ENCODE measurements at places on chromosomes 1 and 21.

DNA sequence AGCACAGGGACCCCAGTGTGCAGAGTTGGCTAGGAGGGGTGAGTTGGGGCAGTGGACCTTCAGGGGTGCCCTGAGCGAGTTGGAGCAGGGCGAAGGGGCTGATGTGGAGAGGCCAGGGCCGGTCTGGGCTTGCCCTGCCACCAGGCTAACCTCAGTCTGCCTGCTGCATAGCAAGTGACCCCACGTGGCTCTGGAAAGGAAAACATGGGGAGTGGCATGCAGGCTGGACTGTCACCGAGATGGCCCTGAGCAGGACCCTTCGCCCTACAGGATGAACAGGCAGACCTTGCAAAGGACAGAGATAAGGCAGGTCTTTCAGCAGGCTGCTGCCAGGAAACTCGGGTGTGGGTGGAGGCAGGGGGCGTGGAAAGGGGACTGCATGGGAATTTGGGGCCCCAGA lies 51.5 kb downstream of the FOXO6 start:
- DNase-seq, result no peak

- DNase-seq, result no peak
Measured at GRCh38 chr1:84675631-84676030, 14.6 kb downstream of the SSX2IP start.

DNA sequence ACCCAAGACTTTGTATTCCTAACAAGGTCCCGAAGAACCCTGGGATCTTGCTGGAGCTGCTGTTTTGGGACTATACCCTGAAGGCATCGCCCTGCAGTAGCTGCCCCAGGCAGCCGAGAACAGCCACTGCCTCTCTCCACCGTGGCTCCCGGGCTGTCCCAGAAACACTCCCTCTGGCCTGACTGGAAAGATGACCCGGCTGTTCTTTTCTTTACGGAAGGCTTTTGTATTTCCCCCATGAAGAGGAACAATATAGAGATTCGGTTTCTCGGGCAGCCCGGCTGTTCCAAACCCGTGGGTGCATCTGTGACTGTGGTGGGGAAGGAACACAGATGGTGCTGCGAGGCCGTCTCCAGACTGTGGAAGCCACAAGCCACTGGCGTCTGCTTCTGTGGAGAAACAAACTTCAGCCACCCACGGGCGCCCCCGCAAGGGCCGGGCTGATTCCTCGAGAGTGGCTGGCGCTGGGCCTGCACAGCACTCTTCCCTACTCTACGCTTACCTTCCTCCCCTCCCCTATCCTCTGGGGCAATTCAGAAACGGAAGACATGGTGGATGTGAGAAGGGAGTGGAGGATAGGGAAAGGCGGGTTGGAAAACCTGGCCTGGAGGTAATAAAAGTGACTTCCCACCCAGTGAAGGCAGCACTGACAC lies 33.7 kb upstream of the VASH2 start:
- DNase-seq, result no peak

- DNase-seq, result no peak
Measured at GRCh38 chr1:111272081-111272480, 18.6 kb upstream of the CHIA start.

DNA sequence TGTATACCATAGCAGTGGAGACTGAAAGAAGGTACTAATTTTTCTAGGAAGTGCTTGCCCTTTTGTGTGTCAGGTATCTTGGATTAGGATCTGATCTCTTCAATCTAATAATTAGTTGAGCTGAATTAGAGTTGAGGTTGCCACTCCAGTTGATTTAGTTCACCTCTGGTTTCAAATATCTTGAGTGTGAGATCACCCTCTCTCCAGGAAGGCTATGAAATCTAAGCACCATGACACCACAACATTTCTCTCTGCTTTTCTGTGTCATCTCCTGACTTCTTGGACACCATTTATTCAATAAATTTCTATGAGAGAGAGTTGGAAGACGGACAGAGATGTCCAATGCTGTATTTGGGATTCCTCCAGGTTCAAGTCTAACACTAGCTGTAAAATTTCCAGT lies 212.8 kb downstream of the DYRK1A start:
- DNase-seq, result no peak
